ENCODE measurements at places on chromosomes 2 and 18. TPM values are rescaled to one million over a fixed set of nuclear protein-coding genes. Genes with fewer than 3 reads are reported as not detected.

GRCh38 chr2:98822301-98823164 lies 91.6 kb upstream of the MGAT4A start:
- DNase-seq, result no peak
- H3K27ac ChIP-seq, result no peak overlapping the region

- peak; percentile 39 for DNase-seq
- H3K4me3 ChIP-seq, result 0 out of 2 replicates have a peak overlapping the region, but pooled peaks have one; percentile 46
- peak overlapping the region; percentile 86 for H3K27ac ChIP-seq
- H3K4me1 ChIP-seq, result peaks cover 38% of the 10 kb centered on the region
- H3K27me3 ChIP-seq, result no peaks in the 10 kb centered on the region
- peaks cover 25% of the 10 kb centered on the region for H3K36me3 ChIP-seq
Measured at GRCh38 chr2:68937346-68938055, 15.2 kb downstream of the GKN2 start.

DNA sequence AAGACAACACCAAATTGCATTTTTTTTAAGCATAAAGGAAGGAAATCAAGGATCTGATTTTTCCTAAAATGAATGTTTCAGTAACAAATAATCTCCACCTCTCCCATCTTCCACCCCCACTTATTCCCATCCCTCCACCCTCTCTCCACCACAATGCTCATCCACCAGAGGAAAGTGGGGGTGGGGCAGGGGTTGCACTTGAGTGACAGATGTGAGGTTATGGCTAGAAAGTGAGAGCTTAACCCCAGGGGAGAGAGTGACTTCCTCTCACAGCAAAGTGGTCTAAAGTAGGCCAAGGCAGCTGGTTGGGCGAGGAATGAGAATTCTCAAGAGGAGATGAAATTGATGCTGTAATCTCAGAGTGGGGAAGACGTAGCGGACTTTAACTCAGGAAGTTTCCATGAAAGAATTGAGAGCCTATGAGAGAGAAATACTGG lies 104.7 kb downstream of the HNRNPLL start:
- peaks cover 29% of the 10 kb centered on the region for H3K27me3 ChIP-seq
- H3K36me3 ChIP-seq, result peaks cover 5% of the 10 kb centered on the region
- no peak overlapping the region for H3K27ac ChIP-seq
- H3K4me3 ChIP-seq, result no peak overlapping the region
- no peak for DNase-seq

DNA sequence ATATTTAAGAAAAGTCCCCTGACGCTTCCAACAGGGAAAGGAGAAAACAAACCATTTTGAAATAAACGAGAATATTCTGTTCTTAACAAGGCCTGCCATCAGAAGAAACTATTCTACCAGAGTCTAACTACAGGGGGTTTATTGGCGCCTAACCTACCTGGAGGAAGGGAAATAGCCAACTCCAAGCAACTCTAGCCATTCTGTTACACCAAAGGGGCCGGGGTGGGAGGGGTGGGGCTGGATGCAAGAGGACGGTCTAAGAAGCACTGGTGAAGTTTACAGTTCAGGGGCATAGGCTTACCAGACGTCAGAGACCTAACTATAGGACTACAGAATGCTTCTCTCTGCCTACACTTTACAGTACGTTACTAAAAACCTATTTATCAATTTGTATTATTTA lies 60.5 kb upstream of the GALNT5 start:
- no peak for DNase-seq
- no peaks in the 10 kb centered on the region for H3K36me3 ChIP-seq
- H3K27me3 ChIP-seq, result no peaks in the 10 kb centered on the region
- no peak overlapping the region for H3K4me3 ChIP-seq

GRCh38 chr18:12515550-12515949 lies 107.8 kb downstream of the PRELID3A start:
- H3K27ac ChIP-seq, result peak overlapping the region; percentile 43
- no peaks in the 10 kb centered on the region for H3K27me3 ChIP-seq
- peaks cover 23% of the 10 kb centered on the region for H3K4me1 ChIP-seq
- no peak for DNase-seq

DNA sequence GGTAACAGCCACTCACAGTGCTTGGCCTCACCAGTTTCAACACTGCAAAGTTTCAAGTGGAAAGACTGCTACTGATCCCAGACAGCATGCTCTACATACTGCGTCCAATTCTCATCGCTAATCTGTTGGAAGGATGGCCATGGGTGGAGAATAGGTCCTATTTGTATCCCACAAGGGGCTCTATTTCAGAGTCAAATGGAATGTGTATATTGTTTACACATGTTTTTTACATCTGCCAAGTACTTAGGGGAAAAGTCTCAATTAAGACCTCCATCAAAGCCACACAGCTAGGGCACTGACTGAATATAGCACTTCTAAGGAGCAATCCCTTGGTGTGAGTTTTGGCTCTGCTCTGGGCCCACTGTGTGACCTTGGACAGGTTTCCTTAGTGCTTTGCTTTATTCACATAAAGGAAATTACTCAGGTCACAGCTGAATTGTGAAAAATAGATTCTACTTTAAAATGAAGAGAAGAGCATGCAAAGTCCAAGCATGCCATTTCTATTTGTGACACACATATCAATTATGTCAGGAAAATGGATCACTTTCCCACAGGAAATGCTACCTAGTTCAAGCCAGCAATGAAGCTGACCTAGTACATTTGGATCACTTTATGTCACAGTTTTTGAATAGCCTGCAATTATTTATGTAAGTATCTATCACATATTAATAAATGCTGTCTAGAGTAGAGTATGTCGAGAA lies 112.9 kb upstream of the STK17B start:
- peaks cover 42% of the 10 kb centered on the region for H3K4me1 ChIP-seq
- 0 out of 2 replicates have a peak, but pooled peaks cover 2% of the 10 kb centered on the region for H3K27me3 ChIP-seq
- peak overlapping the region; percentile 76 for H3K4me3 ChIP-seq
- DNase-seq, result no peak
- peaks cover 18% of the 10 kb centered on the region for H3K36me3 ChIP-seq
- peak overlapping the region; percentile 84 for H3K27ac ChIP-seq

DNA sequence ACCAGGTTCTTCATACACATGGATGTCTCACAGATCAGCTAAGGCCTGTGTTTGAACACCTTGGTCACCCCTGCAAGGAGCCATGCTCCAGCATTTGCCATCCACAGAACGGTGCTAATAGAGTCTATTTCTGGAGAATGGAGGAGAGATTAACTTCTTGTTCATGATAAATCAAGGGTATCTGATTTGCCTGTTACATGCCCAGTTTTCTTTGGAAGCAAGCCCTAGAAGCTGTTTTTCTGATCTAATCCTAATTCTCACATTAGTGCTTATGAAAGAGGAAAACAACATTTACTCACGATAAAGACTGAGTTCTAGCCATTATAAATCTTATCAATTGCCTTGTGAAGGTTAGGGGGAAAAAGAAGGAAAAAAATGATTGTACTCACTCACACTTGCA lies 119.6 kb upstream of the DTNA start:
- H3K27me3 ChIP-seq, result no peaks in the 10 kb centered on the region
- DNase-seq, result no peak
- H3K4me3 ChIP-seq, result no peak overlapping the region
- H3K36me3 ChIP-seq, result no peaks in the 10 kb centered on the region

GRCh38 chr18:3721771-3722648 lies 272.0 kb downstream of the TGIF1 start:
- H3K4me3 ChIP-seq, result no peak overlapping the region
- peaks cover 7% of the 10 kb centered on the region for H3K4me1 ChIP-seq
- H3K27ac ChIP-seq, result no peak overlapping the region
- H3K36me3 ChIP-seq, result no peaks in the 10 kb centered on the region

DNA sequence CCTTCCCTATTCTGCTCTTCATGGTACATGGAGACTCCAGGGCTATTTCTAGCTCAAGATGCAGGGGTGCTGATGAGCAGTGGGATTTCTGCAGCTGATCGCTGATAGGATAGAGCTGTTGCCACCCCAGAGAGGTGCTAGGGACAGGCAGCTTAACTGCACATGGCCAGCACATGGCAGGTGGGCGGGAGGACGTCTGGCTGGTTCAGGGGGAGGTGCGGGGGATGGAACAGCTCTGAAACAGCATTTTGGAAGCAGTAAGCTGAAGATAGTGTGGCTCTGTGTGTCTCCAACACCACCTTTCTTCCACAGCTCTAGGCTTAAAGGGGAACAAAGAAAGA lies 151.9 kb upstream of the PELI1 start:
- no peak overlapping the region for H3K4me3 ChIP-seq
- peaks cover 27% of the 10 kb centered on the region for H3K27me3 ChIP-seq
- H3K4me1 ChIP-seq, result peaks cover 5% of the 10 kb centered on the region
- H3K36me3 ChIP-seq, result no peaks in the 10 kb centered on the region
- no peak overlapping the region for H3K27ac ChIP-seq

GRCh38 chr2:68645523-68645922 lies 2.1 kb downstream of the PROKR1 start:
- no peak for DNase-seq
- H3K4me3 ChIP-seq, result no peak overlapping the region
- H3K27me3 ChIP-seq, result peaks cover 43% of the 10 kb centered on the region
- no peaks in the 10 kb centered on the region for H3K4me1 ChIP-seq
- no peaks in the 10 kb centered on the region for H3K36me3 ChIP-seq
- no peak overlapping the region for H3K27ac ChIP-seq

DNA sequence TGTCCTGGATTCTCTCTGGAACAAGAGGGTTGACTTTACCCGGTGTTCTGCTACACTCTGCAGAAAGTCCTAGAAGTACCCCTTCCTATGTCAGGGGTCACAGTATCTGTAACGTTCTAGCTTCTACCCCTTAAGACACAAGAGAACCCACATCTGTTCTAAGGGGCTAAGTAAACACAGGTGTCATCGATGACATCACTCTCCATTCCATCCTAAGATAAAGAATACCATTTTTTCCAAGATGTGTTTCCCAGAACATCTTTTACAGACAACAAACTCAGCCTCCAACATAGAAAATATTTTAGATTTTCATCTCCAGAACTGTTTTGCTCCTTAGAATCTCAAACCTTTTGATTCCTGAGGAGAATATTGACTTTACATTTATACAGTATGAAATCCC lies 239.1 kb downstream of the TRIB2 start:
- no peak overlapping the region for H3K4me3 ChIP-seq
- H3K27me3 ChIP-seq, result no peaks in the 10 kb centered on the region
- H3K27ac ChIP-seq, result no peak overlapping the region
- no peaks in the 10 kb centered on the region for H3K36me3 ChIP-seq

DNA sequence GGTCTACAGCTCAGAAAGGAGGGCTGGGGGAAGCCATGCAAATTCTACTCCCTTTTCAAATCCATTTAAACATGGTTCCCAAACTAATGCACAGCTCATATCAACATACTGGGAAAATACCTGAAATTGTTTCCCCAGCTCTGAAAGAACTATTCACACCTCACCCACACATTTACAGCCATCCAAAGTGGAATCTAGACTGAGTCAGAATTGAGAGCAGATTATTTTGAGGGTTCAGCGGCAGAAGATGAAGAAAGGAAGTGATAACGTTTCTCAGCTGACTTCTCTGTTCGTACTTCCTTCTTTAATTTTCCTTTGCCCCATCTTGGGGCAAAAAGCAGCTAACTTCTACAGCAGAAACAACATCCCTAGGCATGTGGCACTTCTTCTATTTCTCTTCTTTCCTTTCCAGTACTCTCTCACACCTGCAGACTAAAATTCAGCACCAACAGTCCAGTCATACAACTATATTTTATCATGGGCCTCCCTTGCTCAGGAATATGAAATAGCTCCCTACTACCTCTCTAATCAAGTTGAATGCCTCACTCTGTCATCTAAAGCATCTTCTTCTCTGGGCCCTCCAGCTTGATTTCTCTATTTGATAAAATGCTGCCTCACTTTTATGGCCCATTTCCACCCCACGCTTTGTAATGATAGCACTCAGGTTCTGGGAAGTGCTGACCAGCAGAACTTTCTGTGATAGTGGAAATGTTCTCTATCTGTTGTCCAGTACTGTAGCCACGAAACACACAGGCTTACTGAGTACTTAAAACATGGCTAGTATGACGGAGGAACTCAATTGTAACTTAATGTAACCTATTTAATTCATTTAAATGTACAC lies 35.9 kb downstream of the ARHGAP25 start:
- no peak for DNase-seq
- no peaks in the 10 kb centered on the region for H3K36me3 ChIP-seq
- no peak overlapping the region for H3K4me3 ChIP-seq

GRCh38 chr2:3738454-3738853 lies 35.1 kb downstream of the DCDC2C start:
- H3K4me1 ChIP-seq, result no peaks in the 10 kb centered on the region
- no peaks in the 10 kb centered on the region for H3K36me3 ChIP-seq
- H3K27me3 ChIP-seq, result peaks cover 3% of the 10 kb centered on the region
- no peak for DNase-seq

DNA sequence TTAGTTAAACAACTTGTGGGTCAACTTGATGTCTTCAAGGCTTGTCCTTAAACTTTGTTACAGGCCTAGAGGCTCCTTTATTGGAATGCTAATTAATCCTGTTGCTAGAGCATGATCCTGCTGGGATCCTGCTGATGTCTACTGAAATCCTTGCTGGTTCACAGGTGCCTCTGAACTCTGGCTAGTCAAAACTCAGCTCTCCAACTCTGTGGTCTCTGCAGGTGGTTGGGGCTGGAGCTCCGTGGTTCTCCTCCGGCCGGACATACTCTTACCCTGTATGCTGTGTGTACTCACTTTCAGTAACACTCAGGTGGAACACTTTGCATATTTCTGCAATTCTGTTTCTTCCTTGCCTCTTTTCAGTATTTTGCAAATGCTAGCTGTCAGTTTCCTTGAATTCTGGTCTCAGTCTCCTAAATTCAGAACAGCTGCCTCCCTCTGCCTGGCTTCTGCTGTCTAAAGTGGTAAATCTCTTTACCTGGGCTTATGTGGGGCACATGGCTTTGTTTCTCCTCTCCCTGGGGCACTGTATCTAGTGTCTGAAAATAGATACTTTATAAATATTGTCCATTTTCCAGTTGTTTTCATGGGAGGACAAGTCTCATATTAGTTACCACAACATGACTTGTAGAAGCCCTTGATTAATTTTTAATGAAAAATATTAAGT lies 113.0 kb downstream of the ATP9B start:
- H3K27ac ChIP-seq, result no peak overlapping the region
- no peaks in the 10 kb centered on the region for H3K4me1 ChIP-seq
- DNase-seq, result no peak
- no peaks in the 10 kb centered on the region for H3K27me3 ChIP-seq

GRCh38 chr2:176614049-176614448 lies 344.8 kb downstream of the MTX2 start:
- no peak overlapping the region for H3K4me3 ChIP-seq
- no peak overlapping the region for H3K27ac ChIP-seq
- H3K4me1 ChIP-seq, result peaks cover 39% of the 10 kb centered on the region
- no peak for DNase-seq
- no peaks in the 10 kb centered on the region for H3K27me3 ChIP-seq

GRCh38 chr18:47606526-47606925 lies 323.9 kb downstream of the SMAD2 start:
- H3K4me3 ChIP-seq, result no peak overlapping the region
- no peaks in the 10 kb centered on the region for H3K4me1 ChIP-seq
- DNase-seq, result no peak
- peaks cover 6% of the 10 kb centered on the region for H3K27me3 ChIP-seq
- no peaks in the 10 kb centered on the region for H3K36me3 ChIP-seq

GRCh38 chr2:178265851-178266250 lies 71.5 kb downstream of the OSBPL6 start:
- H3K4me3 ChIP-seq, result no peak overlapping the region
- no peaks in the 10 kb centered on the region for H3K36me3 ChIP-seq
- H3K4me1 ChIP-seq, result peaks cover 6% of the 10 kb centered on the region

The ASXL3 gene
- not detected for total RNA-seq

The ADAM23 gene
- 0.68 TPM for total RNA-seq

The SGO2 gene
- 17.7 TPM for total RNA-seq

The ST6GAL2 gene
- total RNA-seq, result not detected

The DNAH7 gene
- 0.16 TPM for total RNA-seq

The IL1B gene
- total RNA-seq, result 1.6 TPM

The DNER gene
- total RNA-seq, result 3.8 TPM

The CDH2 gene
- 317 TPM for total RNA-seq

All from HFFc6 (cell line).